ENCODE measurements at places on chromosomes 11 and 22.

- DNase-seq, result no peak
Observed at GRCh38 chr11:33898957-33899356, 7.1 kb upstream of the LMO2 start.

DNA sequence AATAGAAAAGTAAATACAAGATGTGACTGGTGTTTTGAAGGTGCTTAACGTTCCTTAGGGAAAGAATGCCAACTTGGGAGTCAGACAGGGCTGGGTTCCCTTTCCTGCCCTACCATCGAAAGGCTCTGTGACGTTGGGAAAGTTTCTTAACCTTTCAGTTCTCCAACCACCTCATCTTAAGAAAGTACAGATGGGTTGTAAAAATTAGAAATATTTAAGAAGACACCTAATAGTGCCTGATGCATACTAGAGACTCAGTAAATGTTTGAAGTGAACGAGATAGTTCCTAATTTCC, 1.1 kb downstream of the GTPBP1 start:
- DNase-seq, result no peak

GRCh38 chr22:29315286-29316140, at the start of gene RASL10A:
Gene RASL10A, minus strand, starts transcription at chr22:29315697. Its CDS starts 451 bp downstream, at chr22:29315246.
- DNase-seq, result no peak

DNA sequence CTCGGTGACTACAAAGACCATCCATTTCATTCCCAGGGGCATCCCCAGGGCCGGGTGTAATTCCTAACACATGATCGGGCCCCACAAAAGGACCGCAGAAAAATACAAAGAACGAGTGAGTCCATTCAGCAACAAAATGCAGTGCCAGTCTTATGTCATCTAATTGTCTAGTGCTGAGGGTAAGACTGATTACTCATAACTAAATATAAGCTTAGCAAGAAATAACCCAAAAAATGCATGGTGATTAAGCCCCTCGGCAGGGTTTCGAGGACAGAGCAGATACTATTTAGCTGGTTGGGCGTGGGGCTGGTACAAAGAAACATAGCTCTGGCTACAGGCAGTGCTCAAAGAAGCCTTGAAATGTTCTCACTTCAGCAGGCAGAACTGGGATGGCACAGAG, 1078.9 kb downstream of the OPCML start:
- DNase-seq, result no peak

- DNase-seq, result no peak
Observed at GRCh38 chr11:30165652-30166051, 65.2 kb upstream of the FSHB start.

DNA sequence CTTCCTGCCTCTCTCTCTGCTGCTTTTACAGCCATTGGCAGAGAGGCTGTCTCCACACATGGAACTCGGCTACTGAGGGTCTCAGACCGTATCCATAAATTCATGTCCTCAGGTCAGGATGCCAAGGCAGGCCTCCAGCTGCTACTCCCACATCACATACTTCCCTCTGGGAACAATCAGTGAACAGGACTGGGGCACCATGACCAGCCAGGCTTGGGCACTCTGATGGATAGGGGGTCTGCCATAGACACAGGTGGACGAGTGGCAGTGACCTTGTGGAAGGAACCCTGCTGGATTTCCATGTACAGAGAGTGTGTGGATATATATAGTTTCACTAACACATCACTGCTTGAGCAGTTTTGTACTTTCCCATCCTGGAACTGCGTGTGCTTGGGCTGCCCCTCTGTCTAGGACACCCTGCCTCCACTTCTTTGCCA, 97.7 kb upstream of the PARVA start:
- no peak for DNase-seq

- DNase-seq, result no peak
Observed at GRCh38 chr11:31059529-31059928, 310.0 kb downstream of the DCDC1 start.

GRCh38 chr11:115423728-115424459, 80.3 kb downstream of the CADM1 start:
- no peak for DNase-seq

DNA sequence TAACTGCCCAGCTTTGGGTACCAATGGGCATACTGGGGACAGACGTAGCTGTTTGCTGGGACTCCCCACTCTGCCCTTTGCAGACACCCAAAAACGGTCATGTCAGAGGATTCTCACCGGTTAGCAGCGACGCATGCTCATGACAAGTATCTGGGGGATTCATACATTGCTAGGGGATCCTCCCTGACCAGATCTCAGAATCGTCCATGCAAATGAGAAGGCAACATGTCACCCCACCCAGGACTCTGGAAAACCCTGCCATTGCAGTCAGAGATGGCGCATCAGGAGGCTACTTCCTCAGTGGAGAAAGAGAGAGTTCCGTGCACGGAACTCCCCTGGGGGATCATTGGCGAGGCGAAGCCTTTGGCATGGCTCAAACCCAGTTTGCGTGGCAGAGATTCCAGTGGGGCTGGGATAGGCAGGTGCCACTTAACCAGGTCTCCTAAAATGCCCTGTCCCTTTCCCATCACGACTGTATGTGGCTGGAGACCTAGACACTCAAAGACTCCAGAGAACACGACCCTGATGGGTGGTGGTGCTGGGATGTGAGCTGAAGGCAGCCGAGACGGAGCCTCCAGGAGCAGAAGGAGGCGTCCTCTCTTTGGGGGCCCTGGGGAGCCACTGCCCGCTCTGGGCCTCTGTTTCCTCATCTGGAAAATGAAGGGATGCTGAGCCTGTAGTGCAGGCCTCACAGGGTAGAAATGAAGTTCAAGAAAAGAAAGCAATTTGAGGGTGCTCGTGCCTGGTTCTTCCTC, 4.9 kb downstream of the RGL4 start:
- no peak for DNase-seq

DNA sequence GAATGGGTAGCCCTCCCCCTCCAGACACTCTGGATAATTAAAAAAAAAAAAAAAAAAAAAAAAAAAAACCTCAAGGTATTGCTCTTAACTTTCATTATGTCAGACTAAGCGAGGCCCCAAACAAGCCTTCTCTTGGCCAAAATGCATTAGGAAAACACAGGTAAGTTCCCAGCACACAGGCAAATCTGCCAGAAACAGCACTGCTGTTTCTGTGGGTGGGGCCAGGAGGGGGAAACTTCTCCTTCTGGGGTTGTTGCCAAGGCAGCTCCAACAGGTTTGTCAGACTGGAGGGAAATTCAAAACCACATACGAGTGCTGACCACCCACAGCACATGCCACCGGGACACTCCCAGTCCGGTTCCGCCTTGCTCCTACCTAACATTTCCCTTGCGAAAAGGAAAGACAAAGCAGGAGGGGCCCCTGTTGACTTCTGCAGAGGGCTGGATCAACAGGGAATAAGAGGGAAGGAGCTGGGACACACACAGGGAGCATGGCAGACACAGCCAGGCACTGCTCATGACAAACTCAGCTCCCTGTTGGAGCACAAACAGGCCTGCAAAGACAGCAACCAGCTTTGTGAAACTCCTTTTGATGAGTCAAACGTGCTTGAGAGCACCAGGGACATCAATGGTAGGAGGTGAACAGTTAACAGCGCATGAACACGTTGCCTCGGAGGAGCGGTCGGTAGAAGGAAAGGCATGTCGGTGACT, 55.0 kb downstream of the MYH9 start:
- DNase-seq, result peak; percentile 79

- peak; percentile 78 for DNase-seq
Observed at GRCh38 chr11:33829430-33830141, 55.3 kb upstream of the FBXO3 start.

GRCh38 chr11:846496-847098, 3.9 kb downstream of the TSPAN4 start:
- no peak for DNase-seq

- DNase-seq, result no peak
Observed at GRCh38 chr11:28514391-28514790, 406.2 kb downstream of the METTL15 start.

DNA sequence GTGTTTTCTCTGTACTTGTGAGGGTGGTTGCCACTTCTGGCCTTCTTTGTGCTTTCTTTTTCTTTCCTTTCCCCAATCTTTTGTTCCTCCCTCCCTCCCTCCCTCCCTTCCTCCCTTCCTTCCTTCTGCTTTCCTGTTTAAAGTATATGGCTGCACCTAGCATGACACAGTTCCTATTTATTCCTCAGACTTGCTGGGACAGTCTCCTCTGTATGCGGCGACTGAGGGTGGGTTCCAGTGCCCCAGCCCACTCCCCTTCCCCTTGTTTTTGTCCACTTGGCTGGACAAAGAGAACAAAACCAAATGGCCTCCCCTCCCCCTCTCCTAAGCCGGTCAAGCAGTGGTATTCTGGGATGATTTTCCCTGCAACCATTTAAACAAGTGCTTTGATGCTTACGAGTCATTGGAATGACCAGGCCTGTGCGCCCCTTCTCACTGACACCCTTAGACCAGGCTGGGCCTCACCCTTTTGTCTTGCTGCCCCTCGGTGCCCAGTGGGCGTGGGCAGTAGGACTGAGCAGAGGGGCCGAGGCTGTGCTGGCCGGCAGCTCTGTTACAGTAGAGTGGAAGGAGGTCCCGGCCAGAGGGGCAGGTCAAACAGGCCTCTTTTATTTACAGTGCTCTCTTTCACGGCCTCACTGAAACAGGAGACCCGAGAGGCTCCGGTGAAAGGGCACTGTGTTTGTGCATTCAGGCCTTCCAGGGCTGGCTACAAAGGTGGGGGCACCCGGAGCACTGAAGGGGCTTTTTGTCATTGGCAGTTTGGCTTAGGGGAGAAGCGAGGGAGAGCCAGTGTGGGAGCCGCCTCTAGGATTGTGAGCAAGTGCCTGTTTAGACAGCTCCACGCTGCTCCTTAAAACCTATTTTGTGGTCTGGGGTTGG, 32.2 kb downstream of the ZBTB16 start:
- DNase-seq, result no peak

GRCh38 chr22:19524170-19525115, at the start of gene CLDN5:
Gene CLDN5, minus strand, starts transcription at chr22:19524410. Its CDS starts 155 bp downstream, at chr22:19524255.
- peak; percentile 9 for DNase-seq
